ENCODE measurements at places on chromosomes 1 and 21.

DNA sequence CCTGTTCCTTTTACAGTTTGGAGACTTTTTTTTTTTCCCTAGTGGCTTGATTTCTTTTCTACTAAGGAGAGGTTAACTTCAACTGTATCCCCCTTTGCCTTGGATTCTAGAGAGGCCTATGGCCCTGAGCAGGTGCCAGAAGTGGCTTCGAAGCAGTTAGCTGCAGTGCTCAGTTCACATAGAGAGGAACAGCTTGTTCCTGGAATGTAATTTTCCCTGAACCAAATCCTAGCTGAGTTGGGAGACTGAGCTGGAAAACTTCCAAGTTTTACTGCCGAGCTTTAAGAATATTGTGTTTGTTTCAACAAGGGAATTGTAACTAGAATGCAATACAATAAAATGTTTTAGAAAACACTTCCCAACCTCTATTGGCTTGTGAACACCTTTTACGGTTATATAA is 17.5 kb downstream of the RD3 start:
- DNase-seq, result no peak

DNA sequence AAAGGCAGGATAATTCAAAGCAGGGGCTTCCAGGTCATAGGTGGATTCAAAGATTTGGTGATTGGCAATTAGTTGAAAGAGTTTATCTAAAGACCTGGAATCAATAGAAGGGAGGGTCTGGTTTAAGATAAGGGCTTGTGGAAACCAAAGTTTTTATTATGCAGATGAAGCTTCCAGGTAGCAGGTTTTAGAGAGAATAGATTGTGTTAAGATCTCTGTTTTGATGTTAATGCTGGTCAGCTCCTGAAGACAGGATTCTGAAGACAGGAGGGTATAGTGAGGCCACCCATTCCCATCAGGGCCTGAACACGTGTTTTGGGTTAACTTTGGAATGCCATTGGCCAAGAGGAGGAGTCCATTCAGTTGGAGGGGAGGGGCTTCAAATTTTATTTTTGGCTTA is 6.1 kb upstream of the PTBP2 start:
- no peak for DNase-seq

DNA sequence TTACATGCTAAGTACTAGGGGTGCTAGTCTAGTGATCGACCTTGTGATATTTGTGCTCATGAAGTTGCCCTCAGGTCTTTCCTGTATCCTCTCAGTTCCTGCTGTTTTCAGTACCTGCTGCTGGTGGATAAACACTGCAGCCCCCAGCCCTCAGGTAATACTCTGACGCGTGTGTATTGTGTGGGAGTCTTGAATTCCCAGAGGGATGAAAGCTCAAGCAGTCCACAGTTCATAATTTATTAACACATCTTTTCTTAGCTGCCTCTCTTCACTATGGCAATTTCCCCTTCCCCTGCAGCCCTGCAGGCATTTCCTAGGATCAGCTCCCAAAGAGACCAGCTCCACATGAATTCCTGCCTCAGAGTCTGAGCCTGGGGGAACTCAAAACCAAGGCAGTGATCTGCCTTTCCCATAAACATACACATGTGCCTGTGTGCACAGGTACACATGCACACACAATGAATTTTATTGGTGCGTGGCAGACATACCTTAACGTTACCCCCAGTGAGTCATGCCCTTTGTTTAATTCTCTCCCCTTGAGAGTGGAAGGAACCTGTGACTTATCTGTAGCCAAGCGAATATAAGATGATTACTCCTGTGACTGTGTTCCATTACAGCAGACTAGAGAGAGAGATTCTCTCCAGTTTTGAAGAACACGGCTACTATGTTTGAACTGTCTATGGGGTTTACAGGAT is 14.1 kb upstream of the HMGCS2 start:
- DNase-seq, result no peak

GRCh38 chr1:119974013-119974412 is 77.7 kb upstream of the ADAM30 start:
- DNase-seq, result no peak

- no peak for DNase-seq
Measured at GRCh38 chr1:207029701-207030521, 2.6 kb downstream of the C1orf116 start.

GRCh38 chr1:184890539-184890973 is 83.8 kb downstream of the NIBAN1 start:
- no peak for DNase-seq

DNA sequence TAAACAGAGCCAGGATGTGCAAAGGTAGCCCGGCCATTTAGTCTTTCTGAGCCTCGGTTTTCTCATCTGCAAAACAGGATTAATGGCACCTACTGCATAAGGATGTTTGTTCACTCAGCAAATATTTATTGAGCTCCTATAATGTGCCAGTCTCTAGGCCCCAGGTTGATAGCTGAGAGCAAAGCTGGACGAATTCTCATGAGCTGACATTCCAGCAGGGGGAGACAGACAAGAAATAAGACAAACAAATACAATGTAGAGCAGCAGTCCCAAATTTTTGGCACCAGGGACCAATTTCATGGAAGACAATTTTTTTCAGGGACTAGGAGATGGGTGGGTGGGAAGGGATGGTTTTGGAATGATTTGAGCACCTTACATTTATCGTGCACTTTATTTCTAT is 74.3 kb upstream of the PAX7 start:
- no peak for DNase-seq

DNA sequence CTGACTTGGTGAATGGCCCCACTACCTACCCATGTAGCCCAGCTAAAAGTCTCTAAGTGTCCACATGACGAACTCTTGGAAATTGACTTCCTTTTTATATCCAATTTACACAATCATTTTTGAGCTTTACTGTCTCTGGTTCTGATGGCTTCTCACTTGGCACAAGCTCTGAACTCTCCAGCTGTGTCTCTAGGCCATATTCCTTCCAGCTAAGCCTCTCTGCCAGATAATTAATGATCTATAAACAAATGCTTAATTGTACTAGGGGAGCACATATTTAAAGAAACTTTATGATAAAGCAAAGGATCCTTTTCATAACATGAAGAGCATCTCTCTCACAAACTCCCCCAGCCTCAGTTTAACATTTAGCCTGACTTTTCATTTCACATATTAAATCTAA is 16.3 kb upstream of the BEND5 start:
- no peak for DNase-seq

GRCh38 chr1:197920414-197921117 is 3.4 kb downstream of the LHX9 start:
- no peak for DNase-seq

GRCh38 chr1:11525516-11525915 is 46.6 kb downstream of the DISP3 start:
- DNase-seq, result no peak

GRCh38 chr1:176896216-176896615 is 268.3 kb downstream of the ASTN1 start:
- no peak for DNase-seq

DNA sequence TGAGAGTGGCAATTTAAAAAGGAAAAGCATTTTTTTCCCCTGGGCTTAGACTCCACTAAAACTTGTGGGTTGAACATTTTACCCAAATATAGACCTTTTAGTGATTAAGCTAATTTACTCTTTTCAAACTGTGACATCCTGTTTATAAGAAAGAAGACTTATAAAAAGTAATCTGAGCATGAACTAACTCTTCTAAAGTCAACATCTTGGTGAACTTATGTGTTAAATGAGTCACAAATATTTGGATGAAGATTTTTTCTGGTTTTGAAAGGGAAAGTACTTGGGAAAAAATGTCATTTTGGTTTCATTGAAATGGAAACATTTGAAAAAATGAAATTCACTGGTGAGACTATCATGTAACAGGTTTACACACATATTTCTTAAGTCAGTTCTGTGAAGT is 109.8 kb downstream of the KCNK2 start:
- DNase-seq, result no peak

- DNase-seq, result no peak
Measured at GRCh38 chr1:84403347-84403746, 5.1 kb downstream of the DNASE2B start.

DNA sequence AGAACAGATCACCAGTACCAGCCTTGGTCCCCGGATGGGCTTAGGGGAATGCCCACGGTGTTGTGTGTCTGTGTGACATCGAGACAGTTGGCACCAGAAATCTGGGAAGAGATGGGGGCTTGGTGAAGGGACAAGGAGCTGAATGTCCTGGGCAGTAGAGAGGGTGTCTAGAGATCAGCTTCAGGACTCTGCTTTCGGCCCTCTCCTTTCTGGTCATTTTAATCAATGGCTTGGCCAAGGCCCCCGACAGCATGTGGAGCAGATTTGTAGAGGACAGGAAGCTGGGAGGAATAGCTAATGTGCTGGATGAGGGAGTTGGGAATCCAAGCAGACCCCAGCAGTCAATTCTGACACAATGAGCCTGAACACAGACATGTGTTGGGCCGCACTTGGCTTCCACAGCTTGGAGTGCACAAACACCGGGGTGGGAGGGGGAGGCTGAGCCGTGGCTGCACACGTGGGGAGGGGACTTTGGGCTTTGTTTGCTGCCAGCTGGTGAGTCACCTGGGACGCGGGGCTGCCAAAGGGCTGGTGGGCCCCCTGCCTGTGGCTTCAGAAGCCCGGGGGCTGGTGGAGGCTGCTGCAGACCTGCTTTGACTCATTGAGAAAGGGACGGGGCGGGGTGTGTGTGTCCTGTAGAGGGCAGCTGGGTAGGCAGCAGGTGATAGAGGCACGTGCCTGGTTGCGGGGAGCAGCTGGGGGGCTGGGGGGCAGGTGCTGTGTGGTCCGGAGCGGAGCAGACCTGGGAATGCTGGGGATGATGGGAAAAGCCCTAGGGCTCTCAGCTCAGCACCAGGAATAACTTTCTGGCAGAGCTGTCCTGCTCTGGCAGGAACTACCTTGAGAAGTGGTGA is 20.9 kb downstream of the SLC1A7 start:
- no peak for DNase-seq

- DNase-seq, result no peak
Measured at GRCh38 chr1:236058141-236058934, 6.6 kb downstream of the NID1 start.

GRCh38 chr1:197738927-197739326 is 36.4 kb downstream of the DENND1B start:
- no peak for DNase-seq

DNA sequence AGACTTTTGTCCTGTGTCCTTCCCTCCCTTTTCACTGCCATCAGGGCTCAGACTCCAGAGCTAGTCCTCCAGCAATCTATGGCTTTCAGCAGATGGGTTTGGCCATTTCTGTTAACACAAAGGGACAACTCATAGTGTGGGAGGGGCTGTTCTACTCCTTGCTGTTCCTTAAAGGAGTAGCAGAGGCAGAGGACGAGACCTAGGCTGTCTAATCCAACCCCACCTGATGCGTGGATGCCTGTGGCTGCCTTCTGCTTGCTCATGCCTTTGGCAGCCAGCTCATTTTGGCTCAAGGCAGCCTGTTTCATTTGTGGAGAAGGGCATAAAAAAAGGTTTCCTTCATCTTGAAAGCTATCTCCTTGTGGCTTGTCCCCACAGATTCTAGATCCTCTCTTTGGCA is 27.0 kb downstream of the MFSD2A start:
- no peak for DNase-seq
